Lower lobe of right lung (tissue), 2 donors: ENCODE measurements at places on chromosomes 16 and 17.

DNA sequence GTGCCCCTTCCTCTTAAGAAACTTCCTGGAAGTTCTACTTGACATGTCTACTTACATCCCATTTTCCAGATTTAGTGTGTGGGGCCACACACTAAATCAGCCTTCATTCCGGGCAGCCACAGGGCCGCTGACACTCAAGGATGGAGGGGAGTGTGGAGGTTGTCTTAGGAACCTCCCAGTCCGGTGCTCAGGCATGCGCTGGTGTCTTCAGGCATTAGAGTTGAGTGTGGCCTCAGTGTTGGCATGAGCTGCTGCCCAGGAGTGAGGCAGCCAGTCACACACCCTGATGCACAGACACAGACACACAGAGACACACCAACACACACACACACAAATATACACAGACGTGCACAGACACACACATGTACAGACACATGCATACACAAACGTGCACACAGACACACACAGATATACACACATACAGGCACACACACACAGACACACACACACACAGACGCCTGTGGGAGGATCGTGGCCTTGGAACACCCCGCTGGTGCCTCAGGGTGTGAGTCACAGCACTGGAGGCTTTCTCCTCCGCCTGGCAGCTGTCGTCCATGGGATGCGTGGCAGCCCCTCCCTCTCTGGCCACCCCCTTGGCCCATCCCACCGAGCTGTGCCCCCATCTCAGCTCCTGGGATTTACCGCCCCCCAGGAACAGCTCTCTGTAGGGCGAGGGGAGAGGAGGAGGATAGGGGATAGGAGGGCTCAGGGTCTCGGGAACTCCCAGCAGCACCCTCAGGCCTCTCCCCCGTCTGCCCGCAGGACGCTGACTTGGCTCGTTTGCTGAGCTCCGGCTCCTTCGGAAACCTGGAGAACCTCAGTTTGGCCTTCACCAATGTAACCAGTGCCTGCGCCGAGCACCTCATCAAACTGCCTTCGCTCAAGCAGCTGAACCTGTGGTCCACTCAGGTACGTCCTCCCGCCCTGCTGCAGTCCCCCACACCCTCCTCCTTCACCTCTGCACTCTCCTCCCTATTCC is 75.6 kb upstream of the PLCG2 start:
- no peak overlapping the region for H3K27ac ChIP-seq
- H3K27me3 ChIP-seq = no peaks in the 10 kb centered on the region
- peaks cover 82% of the 10 kb centered on the region for H3K36me3 ChIP-seq
- H3K4me3 ChIP-seq = no peak overlapping the region
- peaks cover 7% of the 10 kb centered on the region for H3K4me1 ChIP-seq

GRCh38 chr16:28073836-28074235 is 10.3 kb upstream of the GSG1L start:
- no peaks in the 10 kb centered on the region for H3K36me3 ChIP-seq
- H3K4me1 ChIP-seq = no peaks in the 10 kb centered on the region
- no peak overlapping the region for H3K27ac ChIP-seq
- no peak for DNase-seq

DNA sequence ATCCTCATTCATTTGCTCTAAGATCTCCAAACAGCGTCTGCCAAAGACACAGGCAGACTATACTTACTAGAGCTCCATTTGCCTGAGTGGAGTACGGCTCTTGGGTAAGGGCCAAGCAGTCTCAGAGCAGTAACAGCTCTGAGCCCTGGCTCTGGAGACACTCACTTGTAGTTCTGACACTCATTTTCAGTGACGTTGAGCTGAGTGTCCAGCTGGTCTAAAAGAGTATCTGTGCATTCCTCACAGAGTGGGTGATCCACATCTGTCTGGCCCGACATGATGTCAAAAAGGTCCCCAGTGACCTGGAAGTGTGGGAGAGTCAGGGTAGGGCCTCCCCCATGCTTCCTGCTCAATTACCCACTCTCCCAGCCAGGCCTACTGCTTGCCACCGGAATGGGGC is 5.7 kb downstream of the BECN1 start:
- peaks cover 94% of the 10 kb centered on the region for H3K36me3 ChIP-seq
- no peaks in the 10 kb centered on the region for H3K27me3 ChIP-seq

- peak overlapping the region; percentile 11 for H3K4me3 ChIP-seq
- peak overlapping the region; percentile 80 for H3K27ac ChIP-seq
- H3K4me1 ChIP-seq = peaks cover 21% of the 10 kb centered on the region
- DNase-seq = peak; percentile 87
These were observed 11.9 kb upstream of the SLC4A1 start for GRCh38 chr17:44279666-44280391.

DNA sequence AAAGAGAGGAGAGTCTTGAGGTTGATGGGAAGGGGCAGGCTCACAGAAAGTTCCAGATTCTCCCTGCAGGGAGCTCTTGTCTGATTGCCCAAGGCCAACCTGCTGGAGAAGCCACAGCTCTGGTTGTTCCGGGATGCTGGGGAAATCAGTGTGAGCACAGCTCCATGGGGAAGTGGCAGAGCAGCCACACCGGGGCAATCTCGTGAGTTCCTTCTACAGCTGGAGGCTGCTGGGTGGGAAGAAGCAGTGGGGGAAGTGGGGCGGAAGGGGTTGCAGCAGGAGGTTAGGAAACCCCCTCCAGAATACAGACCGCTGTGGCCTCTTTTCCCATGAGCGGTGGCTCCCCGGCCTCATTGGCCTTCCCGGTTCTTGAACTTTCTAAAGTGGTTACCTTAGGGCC is 34.0 kb downstream of the KIAA0513 start:
- H3K4me1 ChIP-seq = peaks cover 29% of the 10 kb centered on the region
- no peaks in the 10 kb centered on the region for H3K27me3 ChIP-seq
- peaks cover 21% of the 10 kb centered on the region for H3K36me3 ChIP-seq
- no peak overlapping the region for H3K4me3 ChIP-seq
- H3K27ac ChIP-seq = no peak overlapping the region
